HEK293T (cell line): ENCODE measurements at places on chromosomes 16 and 17.

- no peak for DNase-seq
Observed at GRCh38 chr17:73343739-73344454, 32.1 kb upstream of the CDC42EP4 start.

- no peak for DNase-seq
Observed at GRCh38 chr16:1019231-1020090, 37.9 kb downstream of the SOX8 start.

GRCh38 chr16:52584354-52585320 is 37.7 kb upstream of the TOX3 start:
- DNase-seq = no peak

- peak; percentile 72 for DNase-seq
Observed at GRCh38 chr17:32253117-32253611, 12.5 kb upstream of the RHBDL3 start.

DNA sequence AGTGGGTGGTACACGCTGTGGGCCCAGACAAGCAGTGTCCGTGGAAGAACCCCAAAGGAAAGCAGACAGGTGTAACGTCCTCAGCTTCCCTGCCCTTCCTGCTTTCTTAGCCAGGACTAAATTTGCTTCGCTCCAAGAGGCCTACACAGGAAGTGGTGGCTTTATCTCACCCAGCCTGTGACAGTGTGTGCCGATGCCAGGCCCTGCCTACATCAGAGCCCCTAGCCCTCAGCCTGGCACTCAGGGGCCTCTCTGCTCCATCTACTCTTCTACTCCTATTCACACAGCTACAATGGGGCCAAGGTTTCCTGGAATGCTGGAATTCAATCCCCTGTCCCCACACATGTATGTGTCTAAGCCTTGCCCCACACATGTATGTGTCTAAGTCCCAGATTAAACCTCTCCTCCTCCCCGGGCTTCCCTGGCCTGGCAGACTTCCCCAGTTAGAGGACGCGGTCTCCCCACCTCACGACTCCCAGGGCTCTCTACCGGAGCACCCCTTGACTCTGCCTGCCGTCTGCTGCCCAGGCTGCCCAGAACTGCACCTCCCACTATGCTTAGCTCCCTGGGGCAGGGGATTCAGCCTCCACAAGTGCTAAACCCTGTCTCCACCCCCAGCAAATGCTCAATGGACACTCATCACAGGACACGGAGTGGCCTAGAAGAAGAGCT is 8.2 kb downstream of the PGAP3 start:
- no peak for DNase-seq

DNA sequence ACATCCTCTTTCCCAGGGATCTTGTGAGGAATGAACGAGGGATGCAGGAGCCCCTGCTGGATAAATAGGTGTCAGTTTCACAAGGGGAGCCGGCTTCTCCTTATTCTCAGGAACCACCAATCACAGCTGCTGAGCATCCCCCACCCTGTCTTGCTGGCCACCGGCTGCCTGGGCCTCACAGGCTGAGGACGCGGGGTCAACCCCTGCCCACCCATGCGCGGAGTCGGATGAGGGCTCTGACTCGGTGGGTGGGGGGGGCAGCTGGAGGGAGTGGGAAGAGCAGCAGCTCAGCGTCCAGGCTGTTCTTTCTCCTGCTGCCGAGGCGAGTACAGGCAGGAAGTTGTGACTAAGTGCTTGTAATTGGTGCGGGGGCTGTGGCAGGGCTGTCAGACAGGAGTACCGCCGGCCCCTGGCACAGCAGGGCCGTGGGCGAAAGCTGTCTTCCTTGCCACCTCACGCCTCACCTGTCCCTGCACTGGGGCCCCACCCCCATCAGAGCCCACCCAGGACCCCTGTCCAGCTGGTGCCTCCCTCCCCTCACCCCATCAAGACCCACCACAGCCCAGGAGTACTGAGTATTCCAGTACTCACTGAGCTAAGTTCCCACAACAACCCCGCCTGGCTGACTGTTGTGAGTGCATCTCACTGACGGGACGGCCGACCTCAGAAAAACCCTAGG is 11.0 kb upstream of the DPEP1 start:
- peak; percentile 37 for DNase-seq

DNA sequence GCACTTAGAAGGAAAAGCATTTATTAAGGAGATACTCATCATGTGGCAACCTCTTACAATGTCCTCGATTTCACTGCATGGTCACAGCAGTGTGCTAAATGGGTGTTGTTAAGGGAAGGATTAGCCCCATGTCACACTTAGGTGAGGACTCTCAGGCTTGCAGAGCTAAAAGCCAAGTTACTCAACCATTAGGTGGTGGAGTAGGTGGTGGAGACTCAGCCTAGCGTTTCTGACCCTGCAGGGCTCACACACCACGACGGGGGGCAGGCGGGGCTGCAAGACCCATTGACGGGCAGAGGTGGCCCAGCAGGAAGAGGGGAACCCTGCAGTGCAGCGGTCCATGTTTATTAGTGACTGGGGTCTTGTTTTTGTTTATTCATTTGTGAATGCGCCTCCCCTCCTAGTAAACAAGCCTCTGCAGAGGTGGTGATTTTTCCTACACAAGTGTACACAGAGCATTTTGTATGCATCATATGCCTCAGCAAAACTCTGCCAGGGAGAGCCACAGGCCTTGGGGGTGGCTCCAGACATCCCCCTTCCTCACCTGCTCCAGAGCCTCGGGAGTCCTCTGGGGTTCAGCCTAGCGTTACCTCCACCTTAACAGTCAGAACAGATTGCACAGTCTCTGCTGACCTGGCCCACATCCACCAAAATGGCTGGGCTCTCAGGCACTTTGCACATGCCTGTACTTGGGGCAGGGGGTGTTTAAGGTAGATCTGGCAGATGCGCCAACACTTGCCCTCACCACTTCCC is 216.7 kb downstream of the C16orf95 start:
- no peak for DNase-seq

DNA sequence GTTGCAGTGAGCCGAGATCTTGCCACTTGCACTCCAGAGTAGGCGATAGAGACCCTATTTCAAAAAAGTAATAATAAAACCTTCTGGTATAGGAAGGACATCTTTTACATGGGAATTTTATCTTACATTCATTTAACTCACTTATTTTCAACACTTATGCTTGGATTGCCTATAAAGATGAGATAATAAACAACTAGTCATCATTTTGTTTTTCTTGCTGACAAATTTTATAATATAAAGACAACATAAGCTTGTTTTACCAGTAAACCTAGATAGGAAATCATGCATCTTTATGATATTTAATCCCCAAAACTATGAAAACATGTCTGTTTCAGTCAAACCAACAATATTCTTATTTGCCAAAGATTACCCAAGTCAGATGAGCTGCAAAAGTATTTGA is 17.0 kb downstream of the ABCC3 start:
- DNase-seq = no peak
